ACHN (cell line): ENCODE measurements at places on chromosomes 1 and 21.
A peak's percentile ranks its signal among the peaks of the same experiment; 100 is the strongest.

DNA sequence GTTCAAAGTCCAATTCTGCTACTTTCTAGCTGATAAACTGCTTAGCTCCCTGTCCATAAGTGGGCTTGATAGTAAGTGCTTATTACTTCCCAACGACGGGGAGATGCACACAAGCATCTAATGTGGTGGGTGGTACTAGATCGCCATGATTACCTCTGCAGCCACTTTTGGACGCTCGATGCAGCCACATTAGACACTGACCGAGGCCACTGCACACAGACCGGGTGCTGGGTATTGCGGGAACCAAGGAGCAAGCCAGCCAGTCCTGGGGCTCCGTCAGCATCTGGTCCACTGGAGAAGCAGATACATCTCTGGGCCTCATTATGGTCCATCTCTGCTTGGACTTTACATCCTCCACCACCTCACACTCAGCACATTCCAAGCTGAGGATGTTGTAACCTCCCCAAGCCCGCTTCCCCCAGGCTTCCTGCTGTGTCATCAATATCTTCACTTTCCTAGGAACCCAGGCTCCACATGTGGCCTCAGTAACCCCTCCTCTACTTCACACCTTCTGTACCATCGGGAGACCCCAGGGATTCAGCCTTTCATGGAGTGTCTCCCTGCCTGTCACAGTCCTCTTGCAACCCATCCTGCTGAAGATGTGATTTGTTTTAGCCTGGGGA is 48.2 kb downstream of the RHOU start:
- DNase-seq = no peak

- DNase-seq = peak; percentile 2
Measured at GRCh38 chr1:72567521-72567920, 285.2 kb upstream of the NEGR1 start.

GRCh38 chr21:42637267-42638041 is 16.0 kb upstream of the PDE9A start:
- DNase-seq = no peak

GRCh38 chr21:45537746-45538291 is 4.4 kb downstream of the SLC19A1 start:
- no peak for DNase-seq

DNA sequence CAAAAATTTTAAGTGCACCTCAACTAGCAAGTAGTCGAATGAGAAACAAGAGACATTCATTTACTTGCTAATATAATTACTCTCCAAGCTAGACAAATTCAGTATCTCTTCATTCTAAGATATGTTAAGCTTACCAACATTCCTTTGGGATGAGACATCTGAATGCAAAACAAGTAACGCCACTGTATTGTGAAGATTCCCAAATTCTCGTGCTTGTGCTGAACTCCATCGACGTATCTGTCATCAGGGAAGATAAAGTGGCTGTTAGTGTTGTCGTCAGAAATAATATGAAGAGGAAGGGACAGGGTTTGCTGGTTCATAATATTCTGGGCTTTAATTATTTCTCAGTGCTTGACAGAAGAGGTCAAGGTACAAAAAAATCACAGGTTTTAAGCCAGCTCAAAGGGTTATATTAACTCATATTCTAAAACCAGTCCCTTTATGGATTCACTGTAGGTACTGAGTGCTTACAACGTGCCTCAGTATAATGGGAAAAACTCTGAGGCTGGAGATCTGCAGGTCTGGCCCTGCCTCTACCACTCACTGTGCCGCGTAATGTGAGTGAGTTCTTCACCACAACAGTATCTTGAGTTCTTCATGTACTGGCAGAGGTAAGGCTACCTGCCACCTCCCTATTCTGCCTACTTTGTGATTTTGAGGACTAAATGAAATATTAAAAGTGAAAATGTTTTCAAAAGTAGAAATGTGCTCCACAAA is 42.0 kb downstream of the PCSK9 start:
- DNase-seq = peak; percentile 51

DNA sequence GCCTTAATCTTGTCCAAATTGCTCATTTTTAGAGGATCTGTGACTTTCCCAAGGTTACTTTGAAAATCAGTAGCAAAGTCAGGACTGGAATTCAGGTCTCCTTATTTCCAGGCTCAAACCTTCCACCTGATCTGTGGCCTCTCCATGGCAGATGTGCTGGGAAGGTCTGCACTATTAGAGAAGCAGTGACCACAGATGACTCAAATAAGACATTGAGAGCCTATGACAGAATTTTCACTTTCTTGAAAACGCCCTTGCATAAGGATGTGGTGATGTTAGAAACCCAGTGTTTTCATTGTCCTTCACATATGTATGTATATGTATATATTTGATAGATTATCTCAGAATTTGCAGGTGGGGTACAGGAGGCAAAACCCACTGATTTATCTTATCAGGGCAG is 45.3 kb downstream of the TTC39A start:
- DNase-seq = no peak

- peak; percentile 35 for DNase-seq
Measured at GRCh38 chr1:241413386-241413785, 56.4 kb upstream of the RGS7 start.

- no peak for DNase-seq
Measured at GRCh38 chr1:167541003-167541402, 12.6 kb downstream of the CREG1 start.

GRCh38 chr1:17109892-17110554 is 9.2 kb downstream of the PADI2 start:
- no peak for DNase-seq

DNA sequence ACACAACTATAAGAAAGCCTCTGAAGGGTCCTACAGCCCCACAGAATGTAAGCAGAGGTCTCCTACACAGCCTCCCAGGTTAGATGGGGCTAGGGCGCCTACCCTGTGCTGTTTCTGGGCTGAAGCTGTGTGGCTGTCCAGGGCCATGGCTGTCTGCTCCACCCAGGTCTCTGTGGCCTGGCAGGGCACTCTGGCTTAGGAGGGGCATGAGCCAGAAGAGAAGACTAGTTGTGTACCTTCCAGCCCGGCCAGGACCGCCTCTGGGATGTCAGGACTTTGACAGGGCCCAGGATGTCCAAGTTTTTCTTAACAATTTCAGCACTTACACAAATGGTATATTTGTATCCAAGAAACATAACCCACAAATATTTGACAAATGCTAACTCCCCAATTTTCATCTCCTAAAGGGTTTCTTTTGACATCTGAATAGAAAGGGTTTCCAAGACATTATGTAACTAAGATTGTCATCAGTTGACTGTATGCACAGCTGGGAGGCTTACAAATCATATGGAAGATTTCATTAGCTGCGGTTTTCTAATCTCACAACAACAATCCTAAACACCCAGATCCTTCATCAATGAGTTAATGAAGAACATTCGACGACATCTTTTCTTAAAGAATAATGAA is 80.5 kb downstream of the HSF2BP start:
- DNase-seq = no peak

GRCh38 chr1:14365301-14365988 is 233.0 kb upstream of the KAZN start:
- DNase-seq = no peak

- no peak for DNase-seq
Measured at GRCh38 chr1:6580593-6581409, 1.0 kb downstream of the ZBTB48 start.

DNA sequence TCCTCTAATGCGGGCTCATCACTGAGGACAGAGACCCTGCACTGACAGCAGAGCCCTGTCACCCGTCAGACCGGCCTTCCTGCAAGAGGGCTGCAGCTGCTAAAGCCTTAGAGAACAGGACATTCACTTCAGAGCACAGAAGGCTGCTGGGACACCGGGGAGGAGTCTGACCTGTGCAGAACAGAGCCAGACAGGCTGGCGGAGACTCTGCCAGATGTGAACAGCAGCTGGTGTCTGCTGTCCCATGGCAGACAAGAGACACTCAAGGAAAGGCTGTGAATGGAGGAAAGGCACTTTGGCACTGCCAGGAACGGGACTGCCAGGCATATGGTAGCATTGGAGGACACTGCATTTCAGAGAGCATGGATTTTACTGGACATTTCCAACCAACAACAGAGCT is 21.4 kb downstream of the MRAP start:
- no peak for DNase-seq

- peak; percentile 73 for DNase-seq
Measured at GRCh38 chr1:183039985-183040447, 16.8 kb downstream of the LAMC1 start.

DNA sequence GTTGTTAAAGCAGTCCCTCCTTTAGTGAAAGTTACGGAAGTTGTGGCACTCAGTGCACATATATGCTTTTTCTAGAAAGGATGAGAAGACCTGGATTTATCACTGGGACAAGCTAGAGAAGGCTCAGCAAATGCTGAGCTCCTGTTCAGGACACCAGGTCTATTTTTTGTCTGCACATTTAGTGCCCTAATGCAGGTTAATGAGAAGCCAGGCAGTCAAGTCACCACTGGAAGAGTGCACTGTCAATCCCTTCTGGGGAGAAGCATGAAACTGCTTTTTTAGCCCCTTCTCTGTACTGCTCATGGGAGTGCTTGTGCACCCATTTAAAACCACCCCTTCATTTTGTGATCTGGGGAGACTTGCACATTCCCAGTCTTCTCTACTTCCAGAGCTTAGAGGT is 624.1 kb upstream of the USP24 start:
- no peak for DNase-seq

- DNase-seq = no peak
Measured at GRCh38 chr1:64691626-64692025, 53.2 kb upstream of the RAVER2 start.

GRCh38 chr1:156676820-156677615 is at the start of gene NES:
TSS of gene NES (minus strand) at chr1:156677407. CDS start at chr1:156677264, 143 bp downstream.
- DNase-seq = peak; percentile 58

- DNase-seq = no peak
Measured at GRCh38 chr21:37226041-37226920, 40.9 kb downstream of the VPS26C start.

GRCh38 chr21:43303275-43304178 is 123.4 kb downstream of the SIK1 start:
- no peak for DNase-seq

DNA sequence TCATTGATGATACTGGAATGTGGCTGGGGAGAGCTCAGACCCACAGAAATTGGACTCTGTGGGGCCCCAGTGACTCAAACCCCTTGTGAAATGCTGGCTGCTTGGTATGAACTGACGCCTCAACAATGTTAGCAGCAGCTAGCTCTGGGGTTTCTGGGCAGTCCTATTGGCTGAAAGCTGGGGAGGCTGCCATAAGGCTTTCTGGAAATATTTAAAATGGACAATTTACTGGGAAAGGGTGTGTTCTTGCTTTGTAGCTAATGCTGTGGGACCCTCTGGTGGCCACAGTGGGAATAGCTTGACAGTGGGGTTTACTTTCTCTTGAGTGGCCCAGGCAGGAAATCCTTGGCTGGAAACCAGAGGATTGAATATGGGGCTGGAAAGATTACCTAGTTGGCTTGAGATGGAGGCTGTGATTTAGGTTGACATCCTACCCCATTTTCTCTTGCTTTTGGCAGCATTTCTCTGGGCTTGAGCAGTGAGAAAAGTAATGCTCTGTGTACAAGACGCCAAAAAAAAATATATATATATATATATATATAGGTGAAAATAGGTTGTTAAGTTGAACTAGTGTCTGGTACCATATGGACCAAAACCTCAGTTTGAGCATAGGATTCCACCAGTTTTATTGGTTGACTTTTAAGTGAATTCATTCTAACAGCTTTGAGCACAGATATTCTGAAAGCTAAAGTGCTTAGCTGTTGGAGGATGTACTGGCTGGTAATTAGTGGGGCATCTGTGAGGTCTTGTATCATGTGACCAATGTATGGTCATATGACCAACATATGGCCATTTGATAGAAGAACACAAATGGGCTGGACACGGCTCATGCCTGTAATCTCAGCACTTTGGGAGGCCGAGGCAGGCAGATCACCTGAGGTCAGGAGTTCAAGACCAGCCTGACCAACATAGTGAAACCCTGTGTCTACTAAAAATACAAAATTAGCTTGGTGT is 8.2 kb upstream of the S100A10 start:
- peak; percentile 92 for DNase-seq

DNA sequence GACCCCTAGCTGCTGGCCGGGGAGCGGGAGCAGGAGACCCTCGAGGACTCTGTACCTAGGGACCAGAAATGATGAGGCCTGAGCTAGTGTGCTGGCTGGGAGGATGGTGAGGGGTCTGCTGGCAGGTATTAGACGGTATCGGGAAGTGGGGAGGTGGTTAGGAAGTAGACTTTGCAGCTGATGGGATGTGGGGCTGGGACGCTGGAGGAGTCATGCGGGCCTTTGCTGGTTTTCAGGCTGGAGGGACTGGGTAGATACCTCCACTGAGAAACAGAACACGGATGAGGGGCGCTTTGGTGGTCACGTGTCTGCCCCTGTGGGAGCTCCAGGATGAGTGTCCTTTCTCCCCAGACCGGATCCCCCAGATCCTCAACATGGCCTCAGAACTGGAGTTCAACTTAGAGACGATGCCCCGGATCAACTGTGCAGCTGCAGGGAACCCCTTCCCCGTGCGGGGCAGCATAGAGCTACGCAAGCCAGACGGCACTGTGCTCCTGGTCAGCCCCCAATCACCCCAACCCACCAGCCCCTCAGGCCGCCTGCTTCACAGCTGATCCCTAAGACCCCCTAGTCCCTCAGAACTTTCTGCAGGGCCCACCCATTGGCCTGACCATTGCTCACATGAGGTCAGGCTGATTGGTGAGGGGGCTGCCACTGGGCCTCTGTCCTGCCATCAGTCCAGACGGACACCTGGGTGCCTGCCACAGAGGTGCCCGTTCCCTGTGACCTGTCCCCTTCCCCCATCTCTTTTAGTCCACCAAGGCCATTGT is 8.0 kb downstream of the TIE1 start:
- no peak for DNase-seq

DNA sequence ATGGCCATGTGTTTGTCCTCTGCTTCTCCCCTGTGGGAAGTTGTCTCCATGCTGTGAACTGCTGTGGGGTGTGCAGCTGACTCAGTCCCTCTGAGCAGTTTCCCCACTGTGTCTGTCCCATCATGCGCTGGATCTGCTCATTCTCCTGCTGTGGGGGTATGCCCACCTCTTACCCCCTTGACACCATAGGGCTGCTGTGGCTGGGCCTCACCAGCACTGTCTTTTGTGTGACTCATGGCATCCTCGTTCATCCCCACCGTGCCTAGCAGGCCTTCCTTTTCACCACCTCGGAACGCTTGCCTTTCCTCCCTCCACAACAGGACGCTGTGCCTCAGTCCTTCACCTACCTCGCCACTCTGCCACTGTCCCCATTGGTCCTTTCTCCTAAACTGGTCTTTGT is 27.3 kb downstream of the VANGL2 start:
- DNase-seq = no peak

DNA sequence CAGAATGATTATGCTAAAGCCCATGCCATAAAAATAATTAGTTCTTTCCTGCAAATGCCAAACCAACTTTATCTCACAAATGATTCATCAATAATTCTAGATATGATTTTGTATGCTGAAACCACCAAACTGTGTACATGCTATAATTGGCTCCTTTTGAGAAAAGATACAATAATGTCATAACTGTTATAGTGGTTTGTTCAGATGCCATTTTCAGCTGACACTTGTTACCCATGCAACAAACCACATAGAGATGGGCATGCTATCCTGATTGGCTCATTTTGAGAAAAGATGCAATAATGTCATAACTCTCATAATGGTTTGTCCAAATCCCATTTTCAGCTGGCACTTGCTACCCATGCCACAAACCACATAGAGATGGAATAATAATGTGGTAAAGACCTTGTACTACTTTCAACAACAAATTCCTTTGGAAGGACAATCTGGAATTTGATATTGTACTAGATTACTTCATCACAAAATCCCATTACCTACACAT is 283.8 kb downstream of the TPR start:
- DNase-seq = no peak
